Activated CD4-positive, alpha-beta T cell treated with anti-CD3 and anti-CD28 coated beads, Interleukin-2, amount 50 U/mL, for 16 hours (primary cell): ENCODE measurements at places on chromosomes 7 and 10.

- no peak for DNase-seq
Measured at GRCh38 chr7:52764492-52765169, 270.8 kb upstream of the POM121L12 start.

- DNase-seq, result no peak
Measured at GRCh38 chr10:46231087-46231486, 55.7 kb upstream of the ANTXRL start.

GRCh38 chr7:41969561-41970105 is 266.7 kb upstream of the INHBA start:
- DNase-seq, result no peak

GRCh38 chr7:74083928-74084721 is 521 bp downstream of the LIMK1 start:
- peak; percentile 37 for DNase-seq

- DNase-seq, result no peak
Measured at GRCh38 chr7:99504281-99504602, 220 bp upstream of the ZKSCAN5 start.

DNA sequence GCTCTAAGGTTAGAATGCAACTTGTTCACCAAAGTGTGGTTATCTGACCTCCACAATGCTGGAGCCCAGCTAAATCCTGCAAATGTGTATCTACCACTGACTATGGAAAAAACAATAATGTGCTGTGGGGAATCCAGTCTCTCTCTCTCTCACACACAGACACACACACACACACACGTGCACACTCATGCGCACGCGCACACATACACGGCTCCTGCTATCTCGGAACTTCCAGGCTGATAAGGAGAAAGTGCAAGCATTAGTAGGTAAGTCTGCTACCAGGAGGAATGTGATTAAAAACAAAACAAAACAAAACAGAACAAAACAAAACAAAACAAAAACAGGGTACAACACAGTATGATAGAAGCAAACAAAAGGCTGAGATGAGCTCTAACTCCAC is 205.2 kb downstream of the FRMD4A start:
- DNase-seq, result no peak

DNA sequence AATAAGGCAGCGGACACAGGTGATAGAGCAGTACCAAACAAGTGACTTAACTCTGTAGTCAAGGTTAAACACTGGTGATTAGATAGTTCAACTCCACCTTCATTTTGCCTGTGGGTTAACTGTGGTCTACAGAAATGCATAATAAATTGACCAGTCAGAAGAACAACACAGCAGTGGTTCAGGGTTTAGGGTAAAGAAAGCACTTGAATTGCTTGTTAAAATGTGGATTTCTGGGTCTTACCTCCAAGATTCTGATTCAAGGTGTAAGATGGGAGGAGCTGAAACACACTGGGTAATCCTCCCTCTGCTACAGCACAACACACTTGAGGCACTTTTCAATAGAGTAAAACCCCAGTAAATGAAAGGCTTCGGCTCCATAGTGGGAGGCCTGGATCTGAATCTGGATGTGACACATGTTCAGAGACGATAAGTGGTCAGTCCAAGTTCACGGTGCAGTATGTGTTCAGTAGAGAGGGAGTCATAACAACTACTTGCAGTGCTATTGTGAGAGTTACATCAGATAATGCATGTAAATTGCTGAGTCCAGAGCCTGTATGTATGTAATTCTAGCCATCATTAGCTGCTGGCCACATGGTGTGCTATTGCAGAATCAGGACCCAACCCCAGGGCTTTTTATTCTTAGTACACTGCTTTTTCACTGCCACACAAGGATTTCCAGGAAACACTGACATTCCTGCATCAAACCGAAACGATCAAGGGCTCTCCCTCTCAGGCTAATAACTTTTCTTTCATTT is 141.7 kb downstream of the SORCS1 start:
- no peak for DNase-seq

- no peak for DNase-seq
Measured at GRCh38 chr7:129193892-129194291, 5.5 kb downstream of the SMO start.

DNA sequence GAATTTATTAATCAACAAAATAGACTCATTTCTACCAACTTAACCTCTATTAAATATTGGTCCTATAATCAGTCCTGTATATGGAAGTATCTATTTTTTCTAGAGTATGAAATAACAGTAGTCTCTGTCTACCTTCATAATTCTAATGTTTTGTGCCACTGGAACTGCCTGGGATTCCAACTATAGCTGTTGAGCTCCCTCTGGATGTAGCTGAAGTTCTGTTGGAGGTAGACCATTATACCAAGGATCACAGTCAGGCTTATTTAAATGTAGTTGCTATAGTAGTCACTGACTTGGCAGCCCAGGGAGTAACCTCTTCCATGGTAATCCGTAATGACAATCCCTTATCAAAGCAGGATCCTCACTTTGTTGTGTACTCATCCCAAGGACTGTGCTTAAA is 48.5 kb upstream of the PHYHIPL start:
- DNase-seq, result no peak

DNA sequence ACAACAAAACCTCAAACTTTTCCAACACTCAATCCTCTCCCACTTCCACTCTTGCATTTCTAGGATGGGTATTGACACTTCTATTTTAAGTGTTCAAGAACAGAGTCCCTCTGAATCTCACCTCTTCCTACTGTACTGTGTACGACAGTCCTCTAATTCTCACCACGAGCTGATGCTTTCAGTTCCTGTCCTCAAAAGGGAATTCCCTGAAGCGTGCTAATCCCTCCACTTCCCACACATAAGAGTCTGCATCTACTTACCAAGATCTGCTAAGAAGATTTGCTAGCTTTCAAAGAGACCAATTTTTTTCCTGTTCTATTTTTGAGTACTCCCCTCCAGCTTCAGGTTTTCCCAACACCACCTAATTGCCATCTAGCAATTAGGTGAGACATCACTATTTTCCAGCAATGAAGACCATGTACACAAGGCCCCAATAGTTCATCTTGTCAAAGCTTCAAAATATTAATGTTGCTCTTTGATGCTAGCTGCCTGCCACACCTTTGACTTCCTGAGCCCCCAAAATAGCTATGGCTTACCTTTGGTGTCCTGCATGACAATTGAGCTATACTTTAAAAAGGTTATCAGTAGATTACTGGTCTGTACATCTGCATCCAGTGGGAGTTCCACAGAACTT is 54.4 kb downstream of the ARMH3 start:
- DNase-seq, result peak; percentile 7

DNA sequence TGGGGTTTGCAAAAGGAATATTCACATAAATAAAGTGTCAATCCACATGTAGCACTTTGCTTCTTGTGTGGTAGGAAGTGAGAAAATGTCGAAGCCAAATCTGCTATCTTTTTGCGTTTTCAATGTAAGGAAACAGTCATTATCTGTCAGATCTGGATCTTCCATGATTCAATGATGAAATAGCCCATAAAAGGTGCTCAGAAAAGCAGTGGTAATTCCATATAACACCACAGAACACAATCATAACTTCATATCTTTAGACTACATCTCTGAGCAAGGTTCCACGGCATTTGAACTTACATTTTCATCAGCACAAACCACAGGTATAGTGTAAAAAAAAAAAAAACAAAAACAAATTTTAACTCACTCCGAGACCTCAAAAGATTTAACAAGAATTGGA is 39.9 kb upstream of the EGR2 start:
- DNase-seq, result peak; percentile 72

DNA sequence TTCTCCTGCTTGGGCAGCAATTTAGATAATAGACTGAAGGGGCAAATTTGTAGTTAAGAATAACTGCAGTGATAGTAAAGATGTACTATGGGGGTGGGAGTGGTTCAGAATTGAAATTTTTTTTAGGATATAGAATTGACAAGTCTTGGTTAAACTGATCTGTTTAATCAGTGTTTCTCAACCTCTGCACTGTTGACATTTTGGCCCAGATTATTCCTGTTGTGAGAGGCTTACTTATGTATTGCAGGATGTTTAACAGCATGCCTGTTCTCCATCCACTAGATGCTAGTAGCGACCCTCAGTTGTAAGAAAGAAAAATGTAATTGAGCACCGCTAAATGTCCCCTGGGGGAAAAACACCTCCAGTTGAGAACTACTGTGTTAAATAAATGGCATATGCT is 176.5 kb downstream of the CCDC7 start:
- no peak for DNase-seq

GRCh38 chr7:28151965-28152364 is 28.6 kb downstream of the JAZF1 start:
- DNase-seq, result peak; percentile 88

- DNase-seq, result peak; percentile 37
Measured at GRCh38 chr10:132396494-132397035, 435 bp upstream of the PWWP2B start.

- no peak for DNase-seq
Measured at GRCh38 chr10:125076121-125076825, 84.1 kb downstream of the CTBP2 start.

DNA sequence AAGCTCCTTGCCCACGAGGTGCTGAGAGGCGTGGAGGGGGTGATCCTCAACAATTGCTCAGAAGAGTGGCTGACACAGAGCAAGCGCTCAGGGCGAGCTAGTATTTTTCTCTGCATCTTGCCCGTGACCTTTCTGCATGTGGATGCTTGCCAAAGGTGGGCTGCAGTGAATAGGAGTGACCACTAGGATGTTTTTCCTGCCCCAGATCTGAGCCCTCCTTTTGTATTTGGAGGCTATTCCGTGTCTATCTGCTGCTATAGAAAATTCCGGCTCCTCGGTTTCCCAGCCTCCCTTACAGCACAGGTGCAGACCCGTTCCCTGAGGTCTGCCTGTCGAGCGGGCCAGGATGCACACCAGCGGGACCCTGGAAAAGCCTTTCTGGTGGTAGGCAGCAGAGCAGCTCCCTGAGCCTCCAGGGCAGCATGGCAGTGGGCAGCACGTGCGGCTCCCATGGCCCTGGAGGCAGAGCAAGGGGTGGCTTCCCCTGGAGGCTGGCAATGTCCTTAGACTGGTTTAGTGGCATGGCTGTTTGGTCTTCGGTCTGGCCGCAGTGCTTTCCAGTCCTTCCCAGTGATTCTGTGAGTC is 145.1 kb upstream of the PCBD1 start:
- DNase-seq, result no peak

GRCh38 chr10:13831711-13832141 is 245.0 kb downstream of the PRPF18 start:
- no peak for DNase-seq

GRCh38 chr7:102255501-102255900 is 31.2 kb upstream of the SH2B2 start:
- no peak for DNase-seq

- DNase-seq, result no peak
Measured at GRCh38 chr7:144791488-144791887, 44.4 kb downstream of the TPK1 start.

DNA sequence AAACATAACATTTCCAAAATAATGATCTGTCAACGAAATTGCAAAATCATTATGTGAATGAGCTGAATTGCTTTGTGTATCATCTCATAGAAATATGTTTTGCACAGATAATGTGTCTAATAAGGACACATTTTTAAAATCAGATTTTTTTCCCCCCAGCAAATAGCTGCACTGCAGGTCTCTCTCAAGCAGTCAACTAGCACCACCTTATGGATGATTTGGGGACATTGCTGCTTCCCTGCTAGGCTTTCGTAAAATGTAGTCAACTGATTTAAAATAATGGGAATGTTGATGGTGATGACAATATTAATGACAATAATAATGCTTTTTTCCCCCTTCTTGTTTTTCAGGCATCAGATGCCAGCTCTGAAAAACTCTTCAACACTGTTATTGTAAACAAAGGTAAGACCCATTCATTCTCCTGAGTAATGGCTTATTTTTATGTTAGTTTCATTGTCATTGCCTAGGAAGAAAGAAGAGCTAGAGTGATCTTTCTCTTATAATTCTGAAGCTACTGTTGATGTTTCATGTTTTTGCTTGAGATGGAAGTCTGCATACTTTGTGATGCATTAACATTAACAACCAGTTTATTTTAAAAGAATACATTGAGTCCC is 433.6 kb upstream of the GALNT17 start:
- DNase-seq, result peak; percentile 55

DNA sequence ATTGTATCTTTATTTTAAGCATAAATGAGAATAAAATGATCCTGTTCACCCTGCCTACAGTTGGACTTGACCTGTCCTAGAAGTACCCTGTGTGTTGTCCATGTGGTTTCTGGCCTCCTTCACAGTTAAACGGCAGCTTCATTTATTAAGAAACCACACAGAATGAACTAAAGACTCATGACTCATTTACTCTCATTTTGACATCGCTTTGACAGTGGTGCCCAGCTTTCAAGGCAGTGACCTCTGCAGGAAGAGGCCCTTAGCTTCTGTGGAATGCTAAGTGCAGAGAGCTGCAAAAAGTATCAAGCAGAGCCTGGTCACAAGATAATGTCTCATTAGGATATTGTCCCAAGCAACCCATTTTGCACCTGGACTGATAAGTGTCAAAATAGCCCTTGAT is 93.4 kb downstream of the AVL9 start:
- peak; percentile 76 for DNase-seq

DNA sequence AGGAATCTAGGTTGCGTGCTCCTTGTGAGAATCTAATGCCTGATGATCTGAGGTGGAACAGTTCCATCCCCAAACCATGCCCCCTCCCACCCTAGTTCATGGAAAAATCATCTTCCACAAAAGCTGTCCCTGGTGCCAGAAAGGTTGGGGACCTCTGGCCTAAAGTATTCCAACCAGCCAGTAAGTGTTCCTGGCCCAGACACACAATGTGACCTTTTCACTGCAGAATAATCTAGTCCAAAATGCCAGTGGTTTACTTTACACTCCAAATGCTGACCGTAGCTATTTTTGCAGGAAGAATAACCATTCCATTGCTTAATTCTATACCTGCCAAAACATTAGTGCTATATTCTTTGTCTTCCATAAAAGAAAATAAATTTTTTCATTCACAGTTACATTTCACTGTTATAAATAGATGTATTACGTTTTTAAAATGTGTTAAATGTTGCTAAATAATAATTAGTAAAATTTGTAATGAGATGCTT is 10.4 kb downstream of the CNNM1 start:
- no peak for DNase-seq

GRCh38 chr7:79182283-79182682 is 271.2 kb downstream of the MAGI2 start:
- no peak for DNase-seq

GRCh38 chr7:30533886-30534285 is 29.3 kb upstream of the GGCT start:
- DNase-seq, result no peak

- DNase-seq, result no peak
Measured at GRCh38 chr10:45408421-45409319, 34.7 kb downstream of the ALOX5 start.

GRCh38 chr10:104170610-104171254 is 48.8 kb downstream of the SFR1 start:
- no peak for DNase-seq

GRCh38 chr7:40194745-40195144 is 59.9 kb downstream of the SUGCT start:
- no peak for DNase-seq

DNA sequence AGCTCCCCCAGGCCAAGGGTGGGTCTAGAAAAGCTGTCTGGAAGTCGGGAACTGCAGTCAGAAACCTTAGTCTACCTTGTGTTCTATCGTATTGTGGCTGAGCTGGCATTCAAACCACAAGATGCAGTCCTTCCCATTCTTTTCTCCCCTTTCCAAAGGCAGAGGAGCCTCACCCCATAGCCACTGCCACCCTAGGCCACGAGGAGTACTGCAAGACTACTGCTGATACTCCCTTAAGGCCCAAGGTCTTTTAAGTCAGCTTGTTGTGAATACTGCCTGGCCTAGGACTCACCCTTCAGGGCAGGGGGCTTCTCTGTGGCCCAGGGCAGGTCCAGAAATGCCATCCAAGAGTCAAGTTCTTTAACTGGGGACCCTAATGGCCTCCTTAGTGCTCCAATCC is 214.5 kb upstream of the CNTNAP2 start:
- DNase-seq, result no peak
